ENCODE measurements at places on chromosomes 16 and 17.

GRCh38 chr16:73713778-73714495 is 582.7 kb upstream of the PSMD7 start:
- peak; percentile 5 for DNase-seq

- no peak for DNase-seq
These were observed 64.9 kb downstream of the TEX14 start for GRCh38 chr17:58626905-58627304.

- no peak for DNase-seq
These were observed 414.7 kb downstream of the HS3ST3B1 start for GRCh38 chr17:14715561-14715960.

GRCh38 chr17:44130693-44131349 is 7.4 kb upstream of the HDAC5 start:
- DNase-seq: no peak

DNA sequence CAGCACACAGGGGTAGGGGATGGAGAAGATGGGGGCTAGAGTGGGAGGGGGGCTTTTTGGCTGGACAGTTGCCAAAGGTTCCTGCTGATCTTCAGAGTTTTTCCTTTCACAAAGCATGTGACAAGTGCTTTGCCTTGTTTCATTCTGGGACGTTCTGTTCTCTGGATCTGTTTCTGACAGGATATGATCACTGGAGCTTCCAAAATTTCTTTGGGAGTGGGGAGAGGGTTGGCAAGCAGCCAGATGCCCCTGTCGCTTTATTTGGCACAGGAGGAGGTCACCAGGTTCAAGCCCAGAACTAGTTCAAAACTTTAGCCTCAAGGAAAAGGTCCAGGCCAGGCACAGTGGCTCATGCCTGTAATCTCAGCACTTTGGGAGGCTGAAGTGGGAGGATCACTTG is 68.5 kb upstream of the TBX2 start:
- DNase-seq: no peak

DNA sequence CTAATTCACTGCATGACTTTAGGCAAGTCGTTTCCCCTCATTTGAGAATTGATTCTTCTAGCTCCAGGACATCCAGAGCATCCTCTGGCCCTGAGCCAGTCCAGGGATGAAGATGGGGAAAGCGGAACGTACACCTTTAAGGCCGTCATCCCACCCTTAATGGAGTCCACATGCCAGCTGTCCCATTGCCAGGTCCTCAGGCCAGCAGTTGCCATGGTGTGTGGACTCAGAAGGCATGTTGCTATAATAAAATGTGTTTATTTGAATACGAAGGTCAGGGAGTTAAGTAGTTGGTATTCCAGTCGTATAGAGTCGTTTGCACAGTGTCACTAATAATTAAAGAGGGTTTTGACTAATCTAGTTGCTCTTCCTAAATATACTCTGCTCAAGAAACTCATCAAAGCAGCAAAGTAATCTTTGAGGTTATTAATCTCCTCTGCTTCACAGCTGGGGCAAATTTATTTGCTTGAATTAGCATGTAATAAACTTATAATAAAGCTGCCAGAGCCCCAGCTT is 30.4 kb downstream of the CCDC182 start:
- DNase-seq: no peak

- DNase-seq: peak; percentile 72
These were observed 16.0 kb downstream of the SOX8 start for GRCh38 chr16:997440-998051.

DNA sequence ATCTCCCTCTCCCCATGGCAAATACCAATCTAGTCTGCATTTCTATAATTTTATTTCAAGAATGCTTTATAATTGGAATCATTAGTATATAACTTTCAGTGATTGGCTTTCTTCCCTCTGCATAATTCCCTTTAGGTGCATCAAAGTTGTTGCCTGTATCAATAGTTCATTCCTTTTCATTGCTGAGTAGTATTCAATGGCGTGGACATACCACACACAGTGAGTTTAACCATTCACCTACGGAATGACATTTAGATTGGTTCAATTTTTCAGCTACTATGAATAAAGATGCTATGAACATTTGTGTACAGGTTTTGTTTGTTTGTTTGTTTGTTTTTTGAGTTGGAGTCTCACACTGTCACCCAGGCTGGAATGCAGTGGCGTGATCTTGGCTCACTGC is 9.7 kb downstream of the OTOA start:
- no peak for DNase-seq

- no peak for DNase-seq
These were observed 1.5 kb downstream of the FGF11 start for GRCh38 chr17:7440834-7441195.

- peak; percentile 63 for DNase-seq
These were observed 10.4 kb downstream of the MILR1 start for GRCh38 chr17:64459284-64459747.

DNA sequence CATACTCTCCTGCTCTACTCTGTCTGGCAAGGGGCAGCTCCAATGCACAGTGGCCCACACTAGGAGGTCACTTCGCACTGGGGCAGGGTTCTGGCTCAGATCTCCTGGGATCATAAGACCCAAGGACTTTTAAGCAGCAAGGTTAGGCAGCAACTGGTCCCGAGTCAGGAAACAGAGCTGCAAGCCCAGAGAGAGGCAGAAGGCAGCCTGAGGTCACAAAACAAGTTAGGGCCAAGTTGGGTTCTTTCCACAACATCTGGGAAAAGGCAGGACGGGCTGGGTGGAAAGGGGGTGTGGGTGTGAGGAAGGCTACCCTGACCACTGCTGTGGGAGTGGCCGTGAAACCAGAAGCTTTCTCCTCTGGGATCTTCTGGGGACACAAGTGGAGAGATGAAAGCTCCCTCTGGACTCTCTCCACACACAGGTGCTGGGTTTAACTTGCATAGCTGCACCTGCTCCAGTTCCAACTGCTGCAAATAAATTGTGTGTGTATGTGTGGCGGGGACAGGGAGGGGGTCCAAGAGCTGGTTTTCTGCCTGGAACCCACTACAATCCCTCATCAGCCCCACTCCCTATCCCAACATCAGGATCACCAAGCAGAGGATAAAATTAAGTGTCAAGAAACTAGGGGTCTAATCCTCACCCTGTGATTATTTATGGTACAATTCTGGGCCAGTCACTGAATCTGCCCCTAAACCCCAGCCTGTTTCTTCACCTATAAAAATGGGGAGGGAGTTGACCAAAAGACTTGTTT is 8.0 kb upstream of the TSPOAP1 start:
- DNase-seq: no peak

GRCh38 chr16:10521681-10522274 is 58.6 kb downstream of the EMP2 start:
- peak; percentile 56 for DNase-seq

GRCh38 chr16:281660-282255 is 1.2 kb upstream of the PDIA2 start:
- no peak for DNase-seq

DNA sequence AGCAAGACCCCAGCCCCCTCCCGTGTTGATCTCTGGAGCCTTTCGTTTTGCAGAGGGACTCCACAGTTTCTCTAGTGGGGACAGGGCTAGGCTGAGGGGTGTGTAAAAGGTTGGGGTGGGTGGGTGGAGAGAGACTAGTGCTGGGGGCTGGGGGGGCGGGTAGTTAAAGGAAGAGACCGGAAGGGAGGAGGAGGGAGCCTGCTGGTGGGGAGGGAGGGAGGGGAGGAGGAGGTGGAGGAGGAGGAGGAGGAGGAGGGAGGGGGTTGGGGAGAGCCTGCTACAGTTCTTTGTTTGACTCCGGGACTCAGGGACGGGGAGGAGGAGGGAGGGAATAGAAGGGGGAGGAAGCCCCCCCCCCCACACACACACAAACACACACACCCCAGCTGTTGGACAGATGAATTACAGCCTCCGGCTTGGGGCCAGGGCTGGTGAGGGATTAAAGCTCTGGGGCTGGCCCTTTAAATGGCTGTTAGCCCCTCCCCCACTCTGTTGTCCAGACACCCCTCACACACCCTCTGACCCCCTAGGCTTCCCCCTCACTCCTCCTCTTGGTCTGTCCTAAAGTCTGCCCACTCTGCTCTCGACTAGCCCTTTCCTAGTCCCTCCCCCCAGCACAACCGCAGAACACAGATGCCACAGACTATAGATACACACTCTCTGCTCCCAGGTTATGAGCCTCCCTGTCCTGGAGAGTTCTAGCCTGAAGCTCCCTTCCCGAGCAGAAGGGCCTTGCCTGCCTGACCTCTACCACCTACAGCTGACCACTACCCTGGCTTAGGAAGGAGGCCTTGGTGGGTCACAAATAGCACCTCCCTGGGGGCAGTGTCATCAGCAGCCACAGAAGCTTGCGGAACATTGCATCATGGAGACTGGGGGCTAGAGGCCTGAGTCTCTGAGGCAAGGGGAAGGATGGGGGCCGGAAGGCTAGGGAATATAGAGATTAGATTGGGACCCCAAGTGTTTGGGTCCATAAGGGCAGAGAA is 4.4 kb downstream of the KDM6B start:
- DNase-seq: no peak

GRCh38 chr16:1330931-1331711 is 2.3 kb upstream of the BAIAP3 start:
- DNase-seq: no peak

DNA sequence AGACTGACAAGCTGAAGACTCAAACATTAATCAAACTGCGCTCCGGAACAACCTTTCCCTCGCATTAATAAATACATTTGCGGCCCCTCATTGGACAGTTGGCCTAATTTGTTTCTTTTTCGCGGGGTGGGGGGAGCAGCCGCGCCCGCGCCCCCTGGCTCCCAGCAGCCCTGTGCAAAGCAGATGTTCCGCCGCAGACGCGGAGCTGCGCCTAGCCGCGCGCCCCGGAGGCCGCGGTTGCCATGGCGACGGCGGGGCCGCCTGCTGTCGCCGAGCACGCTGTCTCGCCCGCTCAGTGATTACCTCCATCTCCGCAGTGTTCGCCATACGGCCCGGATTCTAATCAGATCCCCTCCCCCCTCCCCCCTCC is 25.5 kb downstream of the COPZ2 start:
- no peak for DNase-seq

DNA sequence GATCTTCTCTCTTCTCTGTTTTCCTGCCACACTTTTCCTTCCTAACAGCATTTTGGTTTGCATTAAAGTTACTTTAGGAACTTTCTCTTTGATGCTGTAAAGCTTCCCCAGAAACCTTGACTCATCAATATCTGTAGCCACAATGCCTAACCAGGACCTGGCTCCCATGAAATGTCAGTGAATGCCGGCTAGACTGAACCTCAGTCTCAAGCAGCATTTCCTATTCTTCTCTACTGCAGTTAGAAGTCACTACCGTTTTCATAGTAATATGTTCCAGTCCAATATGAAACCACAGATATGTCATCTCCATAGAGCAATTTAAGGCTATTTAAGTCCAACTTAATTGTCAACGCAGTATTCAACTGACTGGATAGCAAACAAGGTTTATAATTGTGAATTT is 28.9 kb downstream of the ITFG1 start:
- DNase-seq: no peak

DNA sequence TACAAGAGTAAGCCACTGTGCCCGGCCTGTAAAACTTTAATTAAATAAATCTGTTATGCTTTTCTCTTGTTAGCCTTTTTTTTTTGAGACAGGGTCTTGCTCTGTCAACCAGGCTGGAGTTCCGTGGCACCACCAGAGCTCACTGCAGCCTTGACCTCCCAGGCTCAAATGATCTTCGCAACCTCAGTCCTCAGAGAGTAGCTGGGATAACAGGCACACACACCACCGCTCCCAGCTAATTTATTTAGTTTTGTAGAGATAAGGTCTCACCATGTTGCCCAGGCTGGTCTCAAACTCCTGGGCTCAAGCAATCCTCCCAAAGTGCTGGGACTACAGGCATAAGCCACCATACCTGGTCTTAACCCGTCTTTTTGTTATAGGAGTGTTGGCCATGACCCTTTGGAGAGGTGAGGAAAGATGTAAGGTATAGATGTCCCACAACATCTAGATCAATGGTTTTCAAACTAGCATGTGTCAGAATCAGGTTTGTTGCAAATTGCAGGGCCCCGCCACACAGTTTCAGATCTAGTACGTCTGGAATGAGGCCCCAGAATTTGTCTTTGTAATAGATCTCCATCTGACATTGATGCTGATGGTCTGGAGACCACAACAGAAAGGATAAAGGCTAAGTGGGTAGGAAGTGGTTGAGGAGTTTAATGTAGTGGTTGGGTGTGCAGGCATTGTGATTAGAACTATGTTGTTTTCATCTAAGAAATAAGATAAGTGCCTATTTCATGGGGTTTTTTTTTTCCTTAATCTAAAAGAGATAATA is 4.3 kb upstream of the GGA2 start:
- DNase-seq: no peak

GRCh38 chr17:1957037-1957436 is 68.1 kb downstream of the RTN4RL1 start:
- no peak for DNase-seq

- no peak for DNase-seq
These were observed 457.0 kb upstream of the ZFHX3 start for GRCh38 chr16:73504591-73505575.

- DNase-seq: no peak
These were observed 765.6 kb downstream of the CDH11 start for GRCh38 chr16:64356267-64356666.

DNA sequence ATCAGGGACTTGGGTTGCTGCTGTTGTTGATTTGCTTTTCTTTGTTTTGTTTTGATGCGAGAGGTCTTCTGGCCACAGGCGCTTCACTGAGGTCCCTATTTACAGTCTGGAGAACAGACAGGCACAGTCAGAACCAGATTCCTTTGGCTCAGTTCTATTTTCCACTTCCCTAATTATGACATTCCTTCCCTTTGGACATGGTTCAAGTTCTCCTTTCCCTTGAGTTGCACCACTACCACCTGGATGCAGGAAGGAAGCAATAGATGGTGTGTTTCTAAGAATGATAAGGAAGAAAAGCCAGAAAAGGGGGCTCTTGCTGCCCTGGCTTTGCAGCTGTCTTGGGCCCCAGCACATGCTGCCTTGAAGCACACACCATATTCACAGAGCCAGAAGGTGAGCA is 160.6 kb downstream of the MAF start:
- DNase-seq: no peak

- no peak for DNase-seq
These were observed 31.0 kb downstream of the CCT6B start for GRCh38 chr17:34930283-34930682.

DNA sequence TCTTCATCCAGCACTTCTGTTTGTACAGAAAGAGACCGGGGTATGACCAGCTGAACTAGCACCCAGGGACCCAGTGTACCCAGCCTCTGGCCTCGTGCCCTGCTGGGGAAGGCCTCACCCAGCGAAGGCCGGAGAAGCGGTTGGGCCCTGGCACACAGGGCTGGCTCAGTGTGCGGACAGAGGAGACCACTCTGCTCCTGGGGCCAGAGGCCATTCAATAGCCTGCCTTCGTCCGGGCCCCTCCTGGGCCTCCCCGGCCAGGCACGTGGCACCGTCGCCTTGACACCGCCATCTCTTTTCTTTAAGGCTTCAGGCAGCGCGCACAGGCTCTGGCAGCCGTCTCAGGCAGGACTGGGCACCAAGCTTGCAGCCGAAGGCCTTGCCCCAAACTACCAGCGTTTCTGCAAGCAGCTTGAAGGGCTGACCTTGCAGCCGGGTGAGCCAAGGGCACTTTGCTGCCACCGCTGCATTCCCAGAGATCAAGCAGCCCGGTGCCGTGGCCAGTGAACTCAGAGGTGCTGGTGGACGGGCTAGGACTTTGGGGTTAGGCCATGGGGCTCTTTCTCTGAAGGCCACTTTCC is 8.0 kb downstream of the TAX1BP3 start:
- DNase-seq: no peak
